Stimulated activated CD8-positive, alpha-beta memory T cell treated with anti-CD3 and anti-CD28 coated beads, Interleukin-4, amount 100 ng/mL, for 4 hours (primary cell): ENCODE measurements at places on chromosomes 3 and 15.

GRCh38 chr3:178223876-178224275 lies 312.4 kb upstream of the KCNMB2 start:
- no peak for DNase-seq

DNA sequence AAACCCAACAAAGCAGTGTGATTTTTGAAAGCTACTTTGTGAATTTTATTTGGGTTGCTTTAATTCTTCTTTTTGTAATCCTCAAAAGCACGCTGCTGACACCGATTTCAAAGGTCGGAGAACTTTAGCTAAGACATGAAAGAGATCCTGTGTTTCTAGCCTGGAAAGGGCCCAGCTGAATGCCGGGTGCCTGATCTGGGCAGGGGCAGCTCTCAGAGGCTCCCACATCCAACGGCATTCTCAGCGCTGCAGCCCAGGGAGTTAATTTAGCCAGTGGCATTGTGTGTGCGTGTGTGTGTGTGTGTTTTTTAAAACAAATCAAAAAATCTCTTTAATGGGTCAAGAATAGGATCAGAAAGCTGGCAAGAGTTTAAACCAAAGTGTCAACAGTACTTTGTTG lies 6.6 kb downstream of the RBP1 start:
- DNase-seq, result no peak

DNA sequence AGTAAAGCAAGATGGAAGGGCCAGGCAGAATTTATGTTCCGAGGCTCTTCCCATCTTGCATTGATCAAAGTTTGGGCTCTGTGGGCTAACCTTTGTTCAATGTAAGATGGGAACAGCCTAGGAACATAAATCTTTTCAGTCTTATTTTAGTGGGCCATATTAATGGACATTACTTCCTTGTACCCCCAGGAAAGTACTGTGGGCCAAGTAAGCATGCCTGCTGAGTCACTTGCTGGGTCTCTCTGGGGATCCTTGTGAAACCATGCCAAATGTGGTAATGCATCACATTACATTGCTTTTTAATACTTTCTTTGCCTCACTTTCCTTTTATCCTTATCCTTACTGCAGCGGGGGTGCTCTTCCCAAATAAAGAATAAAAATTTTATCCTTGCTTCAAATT lies 349.5 kb upstream of the POU1F1 start:
- DNase-seq, result no peak

DNA sequence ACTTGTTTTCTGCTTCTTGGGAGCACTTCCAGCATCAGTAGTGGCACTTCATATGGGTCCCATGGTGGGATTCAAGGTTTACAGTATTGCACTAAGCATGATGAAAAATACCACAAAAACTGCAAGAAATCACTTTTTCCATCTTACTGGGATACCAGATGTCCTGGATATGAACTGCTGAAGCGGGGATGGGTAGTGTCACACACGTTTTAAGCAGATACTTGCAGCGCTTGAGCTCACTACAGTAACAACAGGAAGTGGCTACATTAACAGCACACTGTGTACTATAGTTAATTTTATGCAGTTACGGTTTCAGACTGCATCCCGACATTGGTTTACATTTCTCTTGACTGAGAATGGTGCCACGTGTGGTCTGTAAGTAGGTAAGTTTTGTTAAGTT lies 3.5 kb upstream of the ISG20 start:
- DNase-seq, result no peak

- DNase-seq, result no peak
Measured at GRCh38 chr15:42595626-42596240, 20.3 kb downstream of the STARD9 start.

GRCh38 chr3:161066930-161067329 lies 38.2 kb downstream of the B3GALNT1 start:
- DNase-seq, result no peak

DNA sequence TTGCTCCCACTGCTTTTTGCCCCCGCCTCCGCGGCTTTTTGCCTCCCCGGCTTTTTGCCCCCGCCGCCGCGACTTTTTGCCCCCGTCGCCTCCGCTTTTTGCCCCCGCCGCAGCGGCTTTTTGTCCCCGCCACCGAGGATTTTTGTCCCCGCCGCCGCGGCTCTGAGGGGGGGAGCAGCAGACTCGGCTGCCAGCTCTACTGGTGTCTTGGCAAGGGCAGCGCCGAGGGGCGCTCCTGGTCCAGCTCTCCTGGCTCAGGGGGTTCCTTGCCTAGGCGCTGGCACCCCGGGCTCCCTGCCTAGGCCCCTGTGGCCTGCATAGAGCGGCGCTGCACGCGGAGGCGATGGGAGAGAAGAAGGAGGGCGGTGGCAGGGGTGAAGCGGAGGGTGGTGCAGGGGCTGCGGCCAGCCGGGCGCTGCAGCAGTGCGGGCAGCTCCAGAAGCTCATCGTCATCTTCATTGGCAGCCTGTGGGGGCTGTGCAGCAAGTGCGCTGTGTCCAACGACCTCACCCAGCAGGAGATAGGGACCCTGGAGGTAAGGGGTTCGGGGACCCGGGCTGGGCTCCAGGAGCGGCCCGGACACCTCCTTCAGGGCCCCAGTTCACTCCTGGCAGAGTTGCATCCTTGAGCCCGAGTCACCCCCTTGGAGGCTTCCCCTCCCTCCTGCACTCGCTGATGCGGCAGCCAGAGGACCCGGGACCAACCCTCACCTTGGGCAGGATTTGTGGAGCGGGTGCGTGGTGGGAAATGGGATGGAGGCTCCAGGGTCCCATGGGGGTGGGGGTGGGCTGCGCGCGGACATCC lies 642.4 kb downstream of the GOLGA6L6 start:
- DNase-seq, result no peak

- no peak for DNase-seq
Measured at GRCh38 chr3:112647122-112647521, 6.2 kb upstream of the CCDC80 start.

DNA sequence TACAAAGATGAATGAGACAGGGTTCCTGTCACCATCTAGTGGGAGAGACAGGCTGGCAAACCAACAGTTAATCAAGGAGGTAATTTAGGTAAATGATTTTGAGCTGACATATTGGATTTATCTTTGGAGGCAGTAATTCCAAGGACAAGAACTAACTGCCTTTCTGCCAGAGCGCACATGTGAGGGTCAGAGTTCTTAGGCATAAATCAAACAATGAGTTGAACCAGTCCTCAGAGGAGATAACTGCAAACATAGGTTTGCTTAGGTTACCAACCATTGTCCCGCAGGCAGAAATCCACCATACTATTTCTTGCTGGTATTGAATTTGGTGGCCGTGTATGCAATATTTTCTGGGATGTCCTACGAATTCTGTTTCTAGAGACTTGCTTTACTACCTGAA lies 14.2 kb upstream of the PPP1R2 start:
- DNase-seq, result no peak

GRCh38 chr3:124997303-124998246 lies 58.2 kb downstream of the HEG1 start:
- DNase-seq, result no peak

DNA sequence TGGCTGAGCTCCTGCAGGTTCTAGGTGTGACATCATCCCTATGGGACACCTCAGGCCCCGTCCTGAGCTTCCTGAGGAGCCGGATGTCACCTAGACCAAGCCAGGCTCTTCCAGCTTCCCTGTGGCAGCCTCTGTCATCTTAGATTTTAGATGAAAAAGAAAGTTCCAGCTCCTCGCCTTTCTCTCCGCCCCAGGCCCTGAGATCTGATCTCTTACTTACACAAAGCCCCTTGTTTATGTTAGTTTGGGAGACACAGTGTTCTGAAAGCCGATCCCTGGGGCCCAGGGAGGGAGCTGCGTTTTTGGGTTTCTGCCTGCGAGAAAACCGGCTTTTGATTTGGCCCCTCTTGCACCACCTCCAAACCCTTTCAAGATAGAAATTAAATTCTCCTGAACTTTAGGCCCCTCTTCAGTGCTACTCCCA lies 40.2 kb upstream of the FAM107A start:
- no peak for DNase-seq

GRCh38 chr15:89939910-89940309 lies 27.2 kb upstream of the ARPIN start:
- DNase-seq, result no peak
